ENCODE measurements at places on chromosomes 11 and 22.

DNA sequence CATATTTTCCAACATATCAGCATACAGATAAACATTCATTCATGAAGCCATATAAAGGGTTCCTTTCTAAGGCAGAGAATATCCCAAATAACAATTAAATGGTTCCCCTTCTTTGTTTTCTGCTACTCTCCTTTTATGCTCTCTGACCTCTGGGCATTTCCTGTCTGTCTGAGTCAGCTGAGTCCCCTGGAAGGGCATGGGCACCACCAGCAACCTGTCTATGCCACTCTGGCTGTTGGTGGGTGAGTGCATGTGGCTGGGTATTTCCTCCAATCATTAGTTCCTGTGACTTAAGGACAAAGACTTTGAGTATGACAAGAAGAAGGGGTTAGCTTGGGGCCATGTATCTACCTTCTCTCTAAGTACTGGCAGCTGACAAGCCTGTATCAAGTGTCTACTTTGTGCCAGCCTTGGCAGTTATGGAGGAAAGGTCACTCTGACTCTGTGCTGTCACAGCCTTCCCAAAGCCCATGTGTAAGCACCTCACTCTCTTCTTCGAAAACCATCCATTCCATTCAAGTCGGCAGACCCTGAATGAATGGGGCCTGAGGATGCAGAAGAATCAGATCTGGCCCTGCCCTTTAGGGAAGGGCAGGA, 86.3 kb upstream of the PHOX2A start:
- no peak for DNase-seq

DNA sequence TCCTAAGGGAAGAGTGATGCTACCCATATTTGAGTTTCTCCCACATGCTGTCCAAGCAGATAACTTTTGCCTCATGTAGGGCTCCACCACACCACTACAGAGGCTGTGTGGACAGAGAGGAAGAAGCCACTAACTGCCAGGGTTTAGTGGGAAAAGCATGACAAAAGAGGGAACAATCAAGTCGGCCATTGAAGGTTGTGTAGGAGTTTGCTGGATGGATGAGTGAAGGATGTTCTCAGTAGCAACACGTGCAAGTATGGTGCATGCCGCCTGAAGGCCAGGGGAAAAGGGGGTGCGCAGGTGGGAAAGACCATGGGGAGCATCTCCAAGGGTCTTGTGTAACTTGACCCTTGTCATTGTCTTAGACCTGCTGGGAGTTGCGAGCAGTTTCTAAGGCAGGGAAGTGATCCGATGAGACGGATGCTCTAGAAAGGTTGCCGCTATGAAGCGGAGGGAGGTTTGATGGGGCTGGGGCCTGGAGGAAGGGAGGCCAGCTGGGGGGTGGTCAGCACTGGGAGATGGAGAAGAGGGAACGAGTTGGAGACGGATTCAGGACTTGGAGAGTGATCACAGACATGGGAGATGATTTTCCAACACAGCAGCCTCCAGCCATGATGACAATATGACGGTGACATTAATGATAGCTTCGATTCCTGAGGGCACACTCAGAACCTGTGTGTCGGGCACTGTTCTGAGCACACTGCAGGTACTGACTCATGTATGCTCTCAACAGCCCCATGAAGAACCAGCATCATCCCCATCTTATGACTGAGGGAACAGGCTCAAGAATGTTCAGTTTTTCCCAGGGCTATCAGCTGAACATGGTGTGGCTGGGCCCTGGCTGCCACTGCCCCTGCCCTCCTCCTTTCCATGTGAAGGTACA, 53.7 kb downstream of the CD6 start:
- DNase-seq: no peak

GRCh38 chr22:45294030-45294429, 9.3 kb downstream of the UPK3A start:
- no peak for DNase-seq

DNA sequence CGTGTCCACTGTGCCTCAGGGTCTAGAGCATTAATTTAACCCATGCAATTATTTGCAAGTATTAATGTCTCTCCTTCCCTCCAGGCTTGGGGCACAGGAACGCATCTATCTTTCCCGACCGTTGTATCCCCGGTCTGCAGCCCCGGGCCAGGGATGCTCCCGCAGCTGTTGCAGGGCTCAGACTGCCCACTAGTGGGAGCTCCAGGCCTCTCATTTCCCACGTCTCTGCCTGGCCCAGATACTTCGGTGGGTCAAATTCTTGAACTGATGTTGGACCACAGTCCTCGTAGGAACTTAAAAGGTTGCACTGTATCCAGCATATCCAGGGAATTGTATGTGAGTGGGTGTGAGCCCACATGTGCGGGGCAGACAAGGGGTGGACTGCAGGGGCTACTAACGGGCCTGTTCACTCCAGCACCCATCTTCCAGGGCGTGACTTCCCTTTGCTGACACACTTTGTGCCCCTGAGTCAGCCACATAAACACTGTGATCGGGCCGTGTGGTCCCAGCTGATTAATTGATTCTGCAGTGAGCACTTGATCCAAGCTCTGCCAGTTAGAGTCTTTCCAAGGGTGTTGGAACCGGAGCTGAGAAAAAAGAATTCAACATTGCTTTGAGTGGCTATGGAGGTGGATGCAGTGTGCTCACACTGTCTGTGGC, 451.3 kb downstream of the TBC1D22A start:
- no peak for DNase-seq

DNA sequence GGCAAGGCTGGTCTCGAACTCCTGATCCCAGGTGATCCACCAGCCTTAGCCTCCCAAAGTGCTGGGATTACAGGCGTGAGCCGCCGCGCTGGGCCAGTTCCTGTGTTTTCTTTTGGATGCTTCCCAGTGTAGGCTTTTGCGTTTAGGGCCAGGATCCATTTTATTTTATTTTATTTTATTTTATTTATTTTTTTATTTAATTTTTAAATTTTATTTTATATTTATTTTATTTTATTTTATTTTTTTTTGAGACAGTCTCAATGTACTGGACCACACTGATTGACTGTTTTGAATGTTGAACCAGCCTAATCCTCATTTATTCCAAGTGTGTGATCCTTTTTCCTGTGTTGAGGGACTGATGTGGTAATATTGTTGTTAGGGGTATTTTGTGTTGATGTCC, 8.4 kb downstream of the EPS8L2 start:
- DNase-seq: no peak

GRCh38 chr22:43953988-43954785, 1.1 kb upstream of the SAMM50 start:
- no peak for DNase-seq

- DNase-seq: no peak
Measured at GRCh38 chr11:25163421-25163820, 666.6 kb downstream of the LUZP2 start.

GRCh38 chr22:35335468-35335867, 35.8 kb downstream of the TOM1 start:
- no peak for DNase-seq

DNA sequence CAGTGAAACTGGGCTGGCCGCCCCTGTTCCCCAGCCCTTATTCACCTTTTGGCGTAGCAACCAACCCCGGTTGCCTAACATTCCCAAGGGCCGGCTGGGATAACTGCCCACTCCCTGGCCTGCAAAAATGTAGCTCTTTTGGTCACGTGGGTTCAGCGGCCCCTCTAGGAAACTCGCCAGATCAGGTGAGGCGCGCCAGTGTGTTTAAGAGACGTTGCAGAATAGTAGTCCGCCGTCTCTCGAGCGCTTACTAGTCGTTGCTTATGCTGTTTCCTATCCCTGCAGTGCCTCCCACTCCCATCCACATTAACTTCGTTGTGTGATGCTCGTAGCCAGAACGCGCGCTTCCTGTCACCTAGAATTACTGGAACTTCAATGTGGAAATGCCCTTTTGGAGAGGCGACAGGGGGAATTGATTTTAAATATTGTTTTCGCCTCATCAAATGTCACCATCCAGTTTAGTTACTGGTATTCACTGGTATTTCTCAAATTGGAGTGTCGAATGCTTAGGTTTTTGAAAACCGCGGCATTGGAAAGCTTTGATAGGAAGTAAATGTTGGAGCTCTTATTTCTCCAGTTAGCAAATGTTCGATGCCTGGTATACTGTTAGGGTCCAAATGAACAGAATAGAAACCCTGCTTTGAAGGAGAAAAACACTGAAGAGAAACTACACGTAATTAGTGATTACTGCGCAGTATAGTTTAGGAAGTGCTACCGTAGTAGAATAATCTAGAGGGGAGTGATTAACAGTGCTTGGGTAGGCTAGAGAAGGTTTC, 823 bp downstream of the CEP57 start:
- peak; percentile 24 for DNase-seq

GRCh38 chr22:50715250-50715649, 22.8 kb upstream of the ACR start:
- DNase-seq: no peak

- DNase-seq: no peak
Measured at GRCh38 chr11:13697710-13698109, 29.2 kb downstream of the FAR1 start.

DNA sequence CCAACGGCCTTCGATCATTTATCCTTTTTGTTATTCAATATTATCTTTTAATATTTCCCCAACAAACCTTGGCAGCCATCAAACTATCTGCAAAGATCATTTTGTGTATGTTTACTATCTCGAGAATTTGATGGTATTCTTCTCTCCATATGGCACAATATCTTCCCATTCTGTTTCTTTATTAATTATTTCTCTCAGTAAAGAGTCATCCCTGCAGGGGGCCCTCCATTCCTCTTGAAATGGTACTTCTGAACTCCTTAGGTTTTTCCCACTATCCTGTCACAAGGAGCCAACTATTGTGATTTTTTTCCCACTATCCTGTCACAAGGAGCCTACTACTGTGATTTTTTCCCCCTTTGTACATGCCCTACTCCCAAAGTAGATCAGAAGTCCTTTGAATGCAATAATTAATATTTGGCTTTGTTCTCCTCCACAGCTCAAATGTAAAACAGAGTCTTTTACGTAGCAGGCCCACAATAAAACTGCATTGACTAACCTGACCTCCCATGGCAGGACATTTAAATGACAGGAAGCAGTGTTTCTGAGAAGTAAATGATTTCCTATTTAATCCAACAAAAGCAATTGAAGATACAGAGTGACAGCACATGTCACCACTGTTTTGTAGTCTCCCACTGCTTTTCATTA, 43.3 kb downstream of the PDGFD start:
- no peak for DNase-seq

GRCh38 chr11:913043-913442, 2.4 kb upstream of the CHID1 start:
- DNase-seq: no peak
